ENCODE measurements at places on chromosomes 5 and 9.

DNA sequence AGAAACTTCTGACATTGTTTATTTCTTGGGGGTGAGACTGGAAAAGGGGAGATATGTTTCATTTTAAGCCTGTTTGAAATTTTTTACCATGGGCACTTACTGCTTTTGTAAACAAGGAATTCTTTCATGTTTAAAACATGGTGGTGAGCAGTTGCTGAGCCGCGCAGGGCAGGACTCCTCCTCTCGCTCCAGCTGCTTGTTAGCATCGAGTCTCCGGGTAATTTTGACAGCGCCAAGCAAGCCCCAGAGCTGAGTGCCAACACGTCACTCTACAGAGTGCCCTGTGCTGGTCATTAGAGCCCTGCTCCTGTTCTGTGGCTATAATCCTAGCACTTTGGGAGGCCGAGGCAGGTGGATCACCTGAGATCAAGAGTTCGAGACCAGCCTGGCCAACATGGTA, 116.5 kb upstream of the MSX2 start:
- DNase-seq = no peak

- no peak for DNase-seq
Observed at GRCh38 chr5:36494841-36495601, 111.4 kb upstream of the SLC1A3 start.

DNA sequence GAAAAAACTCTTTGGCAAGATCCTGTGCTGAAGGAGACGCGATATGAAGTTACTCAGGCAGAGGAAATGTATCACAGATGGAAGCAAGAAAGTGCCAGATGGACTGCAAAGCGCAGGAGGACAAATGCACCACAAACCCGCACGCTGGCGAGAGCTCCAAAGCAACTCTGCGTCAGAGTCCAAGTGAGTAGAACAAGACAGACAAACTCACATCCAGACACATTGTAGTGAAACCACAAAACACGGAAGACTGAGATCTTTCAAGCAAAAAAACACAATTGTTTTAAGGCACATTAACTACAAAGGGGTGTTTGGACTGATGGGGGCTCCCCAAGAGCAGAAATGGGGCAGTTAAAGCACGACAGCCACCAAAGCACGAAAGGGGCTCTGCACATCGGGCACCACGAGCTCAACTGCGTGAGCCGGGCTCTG, 39.2 kb upstream of the NKD2 start:
- no peak for DNase-seq

DNA sequence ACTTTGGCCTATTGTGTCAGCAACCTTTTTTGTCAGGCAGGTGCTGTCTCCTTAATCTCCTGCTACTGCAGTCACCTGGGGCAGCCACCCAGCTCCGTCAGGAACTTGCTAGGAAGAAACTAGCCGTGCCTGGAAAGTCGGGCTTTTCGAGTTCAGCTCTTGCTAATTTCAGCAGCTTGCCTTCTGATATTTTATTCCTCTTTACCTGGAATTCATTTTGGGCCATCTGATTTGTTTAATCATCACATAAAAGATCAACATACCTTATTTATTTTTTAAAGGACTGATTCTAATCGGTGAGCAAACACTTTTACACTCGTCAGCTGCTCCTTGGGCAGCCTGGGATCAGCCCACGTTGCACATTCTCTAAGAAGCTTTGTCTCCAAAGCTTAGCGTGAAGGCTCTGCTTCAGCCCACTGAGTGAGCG, 42.2 kb downstream of the PRLR start:
- DNase-seq = no peak

DNA sequence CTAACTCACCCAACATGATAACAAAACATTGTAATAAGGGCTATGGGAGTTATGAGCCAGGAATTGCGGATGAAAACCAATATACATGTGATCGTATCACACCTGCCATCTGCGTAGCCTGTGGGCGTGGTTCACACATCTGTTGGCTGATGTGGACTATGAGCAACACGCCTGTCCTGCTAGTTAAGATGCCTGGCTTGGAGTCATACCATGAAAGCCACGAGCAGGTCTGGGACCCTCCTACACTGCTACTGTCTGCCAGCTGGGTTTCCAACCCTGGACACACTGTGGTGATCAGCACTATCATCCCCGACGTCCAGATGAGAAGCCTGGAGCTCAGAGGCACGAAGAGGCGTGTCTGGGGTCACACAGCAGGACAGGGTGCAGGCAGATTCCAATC, 40.2 kb downstream of the STK10 start:
- no peak for DNase-seq

- DNase-seq = no peak
Observed at GRCh38 chr9:629146-629545, 212.4 kb upstream of the DMRT1 start.

GRCh38 chr5:178058321-178059012, 54.9 kb upstream of the N4BP3 start:
- DNase-seq = no peak

Data from GF-D8 (cell line).